ENCODE measurements at places on chromosomes 6 and 20.

DNA sequence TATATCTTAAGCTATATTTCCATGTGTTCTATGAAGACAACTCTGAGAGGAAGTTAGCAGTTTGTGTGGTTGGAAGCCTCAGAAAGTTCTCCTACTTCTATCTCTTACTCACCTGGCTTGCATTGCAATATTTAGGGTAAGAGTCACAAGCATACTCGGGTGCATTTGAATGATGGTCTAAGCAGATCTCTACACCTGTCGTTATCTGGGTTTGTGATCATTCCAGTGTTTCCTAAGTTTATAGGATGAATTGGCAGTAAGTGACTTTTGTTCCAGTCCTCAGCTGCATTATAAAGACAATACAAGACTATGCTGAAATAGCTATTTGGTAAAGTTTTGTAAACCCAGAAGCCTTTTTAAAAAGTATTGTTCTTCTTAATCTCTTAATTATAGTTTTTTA is 36.9 kb downstream of the CBFA2T2 start:
- no peak for DNase-seq

- no peak for DNase-seq
Observed at GRCh38 chr6:143018955-143019354, 41.7 kb upstream of the AIG1 start.

DNA sequence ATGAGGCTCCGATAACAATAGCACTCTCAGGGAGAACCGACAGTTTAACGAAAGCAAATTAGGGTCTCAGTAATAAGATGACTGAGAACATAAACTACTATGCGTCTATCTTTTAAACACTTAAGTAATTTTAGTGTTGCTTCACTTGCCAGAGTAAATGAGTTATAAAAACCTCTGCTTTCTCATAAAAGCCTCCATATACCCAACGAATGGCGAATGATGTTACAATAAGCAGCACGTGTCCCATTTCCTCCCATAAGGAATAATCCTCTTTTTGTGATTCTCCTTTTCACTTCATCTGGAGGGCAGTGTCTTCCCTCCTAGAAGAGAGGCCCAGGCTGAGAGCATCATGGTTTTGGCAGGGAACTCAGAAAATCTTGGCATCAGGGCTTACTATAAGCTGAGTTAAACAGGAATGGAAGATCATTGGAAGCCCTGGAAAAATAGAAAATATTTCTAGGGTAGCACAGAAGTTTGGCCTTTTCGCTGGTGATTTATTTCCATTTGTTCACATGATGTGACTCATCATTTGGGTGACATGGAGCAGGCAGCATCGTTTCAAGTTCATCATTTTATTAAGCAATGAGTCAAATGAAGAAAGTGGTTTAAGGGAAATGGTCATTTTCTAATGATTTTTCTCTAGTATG is 255.4 kb downstream of the ATXN1 start:
- peak; percentile 87 for DNase-seq

GRCh38 chr6:154578004-154578559 is 67.6 kb upstream of the CNKSR3 start:
- no peak for DNase-seq

DNA sequence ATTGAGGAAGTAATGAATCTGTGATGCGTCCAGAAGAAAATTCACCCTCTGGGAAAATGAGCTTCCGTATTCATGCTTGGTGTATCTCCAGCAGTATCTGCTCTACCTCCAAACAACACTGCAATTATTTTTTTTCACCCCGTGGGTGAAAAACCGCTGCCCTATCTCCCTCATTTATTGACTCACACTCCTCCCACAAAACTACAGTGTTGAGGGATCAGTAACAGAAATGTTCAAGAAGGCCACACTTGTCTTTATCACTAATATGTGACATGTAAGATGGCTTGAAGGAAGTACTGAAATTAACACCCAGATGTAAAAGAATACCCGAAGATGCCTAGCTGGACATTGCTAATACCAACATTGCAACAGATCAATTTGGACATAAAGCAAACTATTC is 4.9 kb upstream of the TBX18 start:
- DNase-seq, result no peak

DNA sequence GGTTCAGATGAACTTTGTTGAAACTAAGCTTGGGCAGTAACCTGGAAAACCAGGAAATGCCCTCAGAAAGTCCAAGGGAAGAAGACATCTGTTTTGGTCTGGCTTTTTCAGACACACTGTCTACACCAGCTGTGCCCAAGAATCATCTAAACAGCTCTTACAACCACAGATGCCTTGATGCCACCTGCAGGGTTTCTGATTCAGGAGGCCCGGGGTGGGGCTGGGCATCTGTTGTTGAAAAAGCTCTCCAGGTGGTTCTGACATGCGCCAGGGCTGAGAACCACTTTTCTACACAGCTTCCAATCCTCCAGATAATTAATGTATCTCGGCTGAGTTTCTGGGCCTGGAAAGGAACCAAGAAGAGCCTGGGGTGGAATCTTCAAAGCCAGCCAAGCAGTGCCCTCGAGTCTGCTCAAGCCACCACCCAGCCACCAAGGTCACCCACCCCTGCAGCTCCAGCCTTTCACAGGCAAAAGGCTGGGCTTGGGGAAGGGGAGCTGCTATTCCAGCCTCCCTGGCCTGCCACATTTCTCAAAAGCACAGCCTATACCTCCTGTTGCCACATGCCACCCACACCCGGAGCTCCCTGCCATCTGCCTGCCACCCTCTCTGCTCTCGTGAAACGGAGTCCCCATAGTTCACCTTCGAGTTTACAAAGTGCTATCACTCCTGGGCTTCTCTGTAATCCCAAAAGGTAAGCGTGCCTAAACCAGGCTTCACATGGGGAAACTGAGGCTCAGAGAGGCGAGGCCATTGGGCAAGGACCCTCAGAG is 9.4 kb downstream of the MDGA1 start:
- DNase-seq, result no peak

DNA sequence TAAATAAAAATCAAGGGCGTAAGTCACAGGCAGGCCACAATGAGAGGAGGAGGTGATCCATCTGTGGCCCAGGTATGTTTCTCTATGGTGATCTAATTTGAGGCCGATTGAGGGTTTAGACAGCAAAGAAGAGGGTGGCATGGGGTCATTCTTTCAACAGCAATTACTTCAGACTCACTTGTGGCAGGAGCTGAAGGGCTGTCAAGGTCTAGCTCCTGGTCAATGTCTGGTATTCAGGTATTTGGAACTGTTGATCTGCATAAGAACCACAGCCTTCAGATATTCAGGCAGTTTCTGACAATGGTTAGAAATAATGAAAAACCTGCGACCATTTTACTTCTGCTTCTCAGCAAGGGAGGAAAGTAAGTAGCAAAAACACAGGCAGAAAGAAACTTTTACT is 259.6 kb downstream of the FOXC1 start:
- DNase-seq, result no peak

- DNase-seq, result peak; percentile 80
Observed at GRCh38 chr6:15960740-15961634, 167.9 kb upstream of the MYLIP start.

GRCh38 chr6:24126586-24127192 is 674 bp downstream of the NRSN1 start:
- DNase-seq, result peak; percentile 72

DNA sequence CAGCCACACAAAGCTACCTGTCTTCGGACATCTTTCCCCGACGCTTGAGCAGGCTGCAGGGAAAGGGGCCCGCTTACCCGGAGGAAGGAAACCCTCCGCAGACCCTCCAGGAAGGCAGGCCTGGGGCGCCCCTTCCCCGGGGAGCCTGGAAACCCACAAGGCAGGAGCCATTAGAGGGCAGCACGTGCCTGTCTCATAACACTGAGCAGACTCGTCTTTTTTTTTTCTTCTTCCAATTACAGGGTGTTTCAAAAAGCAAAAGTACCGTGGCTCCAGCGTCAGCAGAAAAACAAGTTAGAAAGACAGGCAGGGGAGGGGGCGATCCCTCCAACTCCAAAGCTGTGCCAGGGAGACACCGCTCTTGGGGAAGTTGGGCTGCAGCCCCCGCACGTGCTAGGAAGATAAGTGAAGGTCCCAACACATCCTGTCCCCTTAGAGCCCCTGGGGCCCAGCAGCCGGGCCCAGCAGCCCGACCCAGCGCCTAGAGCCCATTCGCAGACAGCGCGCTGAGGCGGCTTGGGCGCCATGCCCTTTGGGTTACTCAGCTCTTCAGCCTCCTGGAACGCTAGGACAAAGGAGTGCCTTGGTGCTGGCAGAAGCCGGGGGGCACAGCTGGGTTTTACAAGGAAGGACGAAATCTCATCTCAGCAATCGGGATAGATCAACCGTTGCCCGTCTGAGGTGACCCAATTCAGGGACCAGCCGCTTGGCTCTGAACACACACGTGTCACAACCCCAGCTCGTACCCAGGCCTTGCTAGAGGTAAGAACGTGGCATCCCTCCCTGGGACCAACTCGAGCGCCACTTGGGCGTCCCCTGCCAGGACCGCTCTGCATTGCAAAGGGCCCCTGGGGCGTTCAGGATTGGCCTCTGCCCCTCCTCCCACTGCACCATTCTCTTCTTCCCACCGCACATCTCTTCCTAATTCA is 136.3 kb downstream of the LY86 start:
- peak; percentile 62 for DNase-seq

All from suppressor macrophage treated with lipopolysaccharide for 1 hour (primary cell).